ENCODE measurements at places on chromosomes 11 and 22.

DNA sequence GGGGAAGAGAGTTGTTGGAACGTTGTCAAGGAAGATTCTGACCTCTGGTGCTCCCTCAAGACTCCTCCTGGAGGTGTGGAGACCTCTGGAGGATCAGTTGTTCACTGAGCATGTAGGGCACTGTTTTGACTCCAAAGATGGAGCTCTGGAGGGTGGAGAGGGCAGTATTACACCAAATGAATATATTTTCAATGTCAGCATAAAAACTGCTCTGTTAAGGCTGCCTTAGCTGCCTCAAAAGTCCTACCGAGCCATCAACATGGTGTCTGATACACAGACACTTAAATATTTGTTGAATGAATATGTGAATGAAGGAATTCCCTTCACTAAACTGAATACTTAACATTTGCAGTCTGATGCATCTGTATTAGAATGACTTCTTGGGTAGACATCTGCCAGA lies 144.2 kb upstream of the SPON1 start:
- DNase-seq = no peak

DNA sequence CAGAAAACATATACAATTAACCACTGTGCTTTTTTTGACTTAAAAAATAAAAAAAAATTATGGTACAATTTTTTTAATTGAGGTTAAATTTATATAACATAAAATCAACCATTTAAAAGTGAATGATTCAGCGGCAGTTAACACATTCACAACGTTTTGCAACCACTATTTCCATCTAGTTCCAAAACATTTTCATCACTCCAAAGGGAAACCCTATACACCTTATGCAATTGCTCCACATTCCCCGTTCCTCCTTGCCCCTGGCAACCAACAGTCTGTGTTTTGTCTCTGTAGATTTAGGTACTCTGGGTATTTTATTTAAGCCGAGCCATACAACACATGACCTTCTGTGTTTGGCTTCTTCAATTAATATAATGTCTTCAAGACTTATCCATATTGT lies 15.3 kb downstream of the DDI1 start:
- DNase-seq = no peak

DNA sequence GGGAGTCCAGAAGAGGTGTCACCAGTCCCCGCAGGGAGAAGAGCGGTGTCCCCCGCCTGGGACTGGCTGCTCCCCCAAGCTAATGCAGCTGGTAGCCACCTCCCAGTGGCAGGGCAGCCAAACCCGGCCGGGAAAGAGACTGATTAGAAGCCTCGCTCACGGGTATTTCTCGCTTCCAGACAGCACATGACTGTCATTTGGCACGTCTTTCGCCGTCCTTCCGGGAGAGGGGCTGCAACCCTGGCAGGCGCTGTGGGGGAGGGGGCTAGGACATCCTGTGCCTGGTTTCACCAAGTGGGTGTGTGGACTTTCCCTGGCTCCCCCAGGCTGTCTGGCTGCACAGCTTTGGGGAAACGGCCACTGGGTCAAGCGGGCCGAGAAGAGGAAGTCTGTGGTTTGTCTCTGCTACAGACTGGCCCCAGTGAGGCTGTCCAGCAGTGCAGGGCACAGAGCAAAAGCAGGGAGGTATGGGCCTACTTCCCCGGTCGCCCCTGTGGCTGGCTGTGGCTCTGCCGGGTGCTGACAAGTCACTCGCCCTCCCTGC lies 3.8 kb downstream of the CD81 start:
- no peak for DNase-seq

- DNase-seq = peak; percentile 33
These were observed 21.5 kb downstream of the PICALM start for GRCh38 chr11:86047275-86047991.

GRCh38 chr11:46858920-46859546 lies 13.0 kb upstream of the CKAP5 start:
- DNase-seq = no peak

GRCh38 chr11:66317322-66317722 lies 478 bp upstream of the CD248 start:
- peak; percentile 53 for DNase-seq

GRCh38 chr11:128291835-128292234 lies 295.5 kb downstream of the ETS1 start:
- peak; percentile 65 for DNase-seq

- no peak for DNase-seq
These were observed 76.7 kb upstream of the WNT11 start for GRCh38 chr11:76282811-76283595.

GRCh38 chr11:79150966-79151365 lies 289.9 kb downstream of the TENM4 start:
- DNase-seq = no peak

DNA sequence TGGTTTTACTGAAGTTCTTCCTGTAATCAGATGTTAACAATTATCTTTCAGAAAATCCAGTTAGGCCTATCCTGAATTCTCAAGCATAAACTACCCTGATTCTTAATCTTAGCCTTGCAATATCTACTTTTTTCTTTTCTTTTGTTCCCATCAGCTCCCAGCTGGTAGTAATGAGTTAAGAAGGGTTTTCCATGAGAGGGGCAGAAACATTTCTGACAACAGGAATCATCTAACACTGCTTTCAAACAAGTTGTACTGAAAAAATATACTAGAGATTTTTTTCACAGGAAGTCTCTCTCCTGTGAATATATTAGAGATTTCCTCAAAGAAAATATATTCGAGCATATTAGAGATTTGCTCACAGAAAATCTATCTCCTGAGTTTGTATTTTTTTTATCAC lies 3.3 kb upstream of the TRIM6 start:
- no peak for DNase-seq

GRCh38 chr11:118078911-118079411 lies 2.1 kb downstream of the TMPRSS4 start:
- DNase-seq = no peak

GRCh38 chr11:128180441-128181087 lies 406.8 kb downstream of the ETS1 start:
- no peak for DNase-seq

DNA sequence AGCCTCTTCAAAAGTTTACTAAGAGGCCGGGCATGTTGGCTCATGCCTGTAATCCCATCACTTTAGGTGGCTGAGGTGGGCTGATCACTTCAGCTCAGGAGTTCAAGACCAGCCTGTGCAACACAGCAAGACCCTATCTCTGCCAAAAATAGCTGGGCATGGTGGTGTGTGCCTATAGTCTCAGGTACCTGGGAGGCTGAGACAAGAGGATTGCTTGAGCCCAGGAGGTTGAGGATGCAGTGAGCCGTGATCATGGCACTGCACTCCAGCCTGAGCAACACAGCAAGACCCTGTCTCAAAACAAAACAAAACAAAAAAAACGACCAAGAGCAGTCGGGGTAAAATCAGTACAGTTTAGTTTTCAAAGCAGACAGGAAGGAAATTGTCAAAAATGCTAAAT lies 4.7 kb upstream of the ADSL start:
- no peak for DNase-seq

DNA sequence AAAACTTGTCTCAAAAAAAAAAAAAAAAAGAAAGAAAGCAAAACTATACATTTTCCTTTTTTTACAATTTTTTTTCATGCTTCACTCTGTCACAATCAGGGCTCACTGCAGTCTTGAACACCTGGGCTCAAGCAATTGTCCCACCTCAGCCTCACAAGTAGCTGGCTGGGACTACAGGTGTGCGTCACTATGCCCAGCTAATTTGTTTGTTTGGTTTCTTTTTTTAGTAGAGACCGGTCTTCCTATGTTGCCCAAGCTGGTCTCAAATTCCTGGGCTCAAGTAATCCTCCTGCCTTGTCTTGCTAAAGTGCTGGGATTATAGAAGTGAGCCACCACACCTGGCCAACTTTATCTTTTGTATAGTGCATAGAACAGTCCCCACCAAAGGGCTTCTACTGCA lies 15.0 kb upstream of the CXCR5 start:
- no peak for DNase-seq

GRCh38 chr11:77619576-77620198 lies 17.9 kb downstream of the CLNS1A start:
- DNase-seq = no peak

- DNase-seq = peak; percentile 66
These were observed 19.3 kb downstream of the POLR3H start for GRCh38 chr22:41524809-41525449.

DNA sequence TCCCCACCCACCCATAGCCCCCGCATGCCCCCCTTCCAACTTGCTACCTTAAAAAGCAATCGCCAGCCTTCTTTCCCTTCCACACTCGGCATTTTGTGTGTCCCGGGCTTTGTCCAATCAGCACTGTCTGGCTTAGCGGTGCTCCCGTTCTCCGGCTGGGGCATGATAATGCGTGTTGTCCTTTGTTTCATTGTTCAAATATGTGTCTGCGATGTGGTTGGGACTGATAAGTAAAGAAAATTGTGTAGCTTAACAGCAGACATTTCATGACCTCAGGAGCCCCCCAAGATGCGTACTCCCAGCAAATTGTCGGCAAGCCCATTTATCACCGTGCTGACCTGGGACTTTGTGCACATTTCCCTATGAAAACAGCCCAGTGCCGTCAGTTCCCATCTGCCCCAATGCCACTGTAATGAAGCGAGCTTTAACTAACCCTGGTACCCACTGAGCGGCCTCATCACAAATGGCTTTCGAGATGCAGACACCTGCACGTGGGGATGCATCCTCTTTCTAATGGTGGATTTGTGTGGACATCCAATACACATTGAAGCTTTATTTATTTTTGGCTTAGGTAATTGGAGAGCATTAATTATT lies 167.0 kb upstream of the E2F8 start:
- no peak for DNase-seq

- no peak for DNase-seq
These were observed 3.8 kb downstream of the NCF4 start for GRCh38 chr22:36864454-36865215.

DNA sequence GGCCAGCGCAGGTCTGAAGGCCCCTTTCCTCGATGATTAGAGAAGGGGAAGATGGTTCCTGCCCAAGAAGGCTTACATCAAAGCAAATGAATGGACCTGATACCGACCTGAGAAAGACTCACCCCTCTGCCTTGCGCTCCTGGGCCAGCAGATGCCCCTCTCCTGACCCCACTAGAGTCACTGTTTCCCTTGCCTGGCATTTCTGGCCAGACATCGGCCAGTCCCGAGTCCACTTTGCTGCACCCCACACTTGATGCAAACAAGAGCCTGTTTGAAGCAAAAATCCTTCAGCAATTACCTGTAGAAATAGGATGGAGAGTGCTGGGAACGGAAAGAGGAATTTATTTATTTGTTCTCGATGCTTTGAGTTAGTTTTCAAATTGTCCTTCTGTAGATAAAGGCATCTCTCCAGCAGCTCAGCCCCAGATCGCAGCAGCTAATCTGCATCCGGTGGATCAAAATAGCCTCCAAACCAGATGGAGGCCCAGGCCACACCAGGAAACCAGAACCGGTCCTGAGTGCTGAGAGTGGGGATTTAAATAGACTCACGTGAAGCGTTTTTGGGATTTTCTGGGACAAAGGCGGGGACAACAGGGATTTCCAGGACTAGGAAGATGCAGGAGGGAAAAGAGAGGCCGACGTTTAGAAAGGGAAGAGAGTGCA lies 148.6 kb downstream of the TRIM29 start:
- DNase-seq = no peak

GRCh38 chr22:18994701-18995326 lies 58.7 kb upstream of the PRODH start:
- no peak for DNase-seq
